ENCODE measurements at places on chromosomes 1 and 21. TPM values are rescaled to one million over a fixed set of nuclear protein-coding genes. Genes with fewer than 3 reads are reported as not detected.

DNA sequence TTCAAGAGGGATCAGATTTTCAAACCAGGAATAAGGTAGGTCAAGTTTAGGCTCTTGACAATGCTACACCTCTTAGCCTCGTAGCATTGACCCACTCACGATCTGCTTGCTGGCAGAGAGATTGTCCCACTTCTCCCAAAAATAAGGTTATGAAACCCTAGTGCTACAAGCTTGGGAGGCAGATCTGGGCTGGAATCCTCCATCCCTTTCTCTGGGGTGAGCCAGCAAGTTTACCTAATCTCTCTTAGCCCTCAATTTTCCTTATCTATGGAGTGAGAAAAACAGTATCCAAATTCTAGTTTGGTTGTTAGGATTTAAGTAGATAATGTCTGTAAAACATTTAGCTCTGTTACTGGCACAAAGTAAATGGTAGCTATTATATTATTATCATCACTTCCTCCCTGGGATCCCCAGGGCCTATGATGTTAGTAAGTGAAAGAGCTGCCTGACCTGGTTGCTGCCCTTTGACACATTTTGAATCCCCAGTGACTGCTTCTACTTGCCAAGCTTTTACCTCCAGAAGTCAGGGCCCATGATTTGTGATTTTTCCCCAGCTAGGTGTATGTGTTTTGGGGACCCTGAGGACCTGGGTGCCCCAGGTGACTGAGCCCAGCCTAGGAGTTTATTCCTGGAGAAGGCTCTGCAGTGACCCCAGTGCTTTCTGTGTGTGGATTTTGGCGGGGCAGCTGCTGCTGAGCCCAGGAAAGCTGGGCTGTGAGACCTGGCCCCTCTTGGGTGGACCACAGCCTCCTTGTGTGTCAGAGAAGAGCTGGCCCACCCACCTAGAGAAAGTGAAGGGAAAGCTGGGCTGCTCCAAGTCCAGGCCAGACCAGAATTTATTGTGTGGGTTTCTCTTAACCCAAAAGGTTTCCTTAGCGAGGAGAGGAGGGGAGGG, 48.2 kb upstream of the VANGL1 start:
- no peak for DNase-seq

- no peak for DNase-seq
Observed at GRCh38 chr1:20578062-20578461, 10.8 kb upstream of the CDA start.

Gene MRAP
- not detected for total RNA-seq

Gene PRKACB
- 20.7 TPM for total RNA-seq

Gene TTC34
- total RNA-seq = 1.3 TPM

Gene LRRC39
- 0.70 TPM for total RNA-seq

- no peak for DNase-seq
Observed at GRCh38 chr1:119884711-119885110, 11.6 kb downstream of the ADAM30 start.

DNA sequence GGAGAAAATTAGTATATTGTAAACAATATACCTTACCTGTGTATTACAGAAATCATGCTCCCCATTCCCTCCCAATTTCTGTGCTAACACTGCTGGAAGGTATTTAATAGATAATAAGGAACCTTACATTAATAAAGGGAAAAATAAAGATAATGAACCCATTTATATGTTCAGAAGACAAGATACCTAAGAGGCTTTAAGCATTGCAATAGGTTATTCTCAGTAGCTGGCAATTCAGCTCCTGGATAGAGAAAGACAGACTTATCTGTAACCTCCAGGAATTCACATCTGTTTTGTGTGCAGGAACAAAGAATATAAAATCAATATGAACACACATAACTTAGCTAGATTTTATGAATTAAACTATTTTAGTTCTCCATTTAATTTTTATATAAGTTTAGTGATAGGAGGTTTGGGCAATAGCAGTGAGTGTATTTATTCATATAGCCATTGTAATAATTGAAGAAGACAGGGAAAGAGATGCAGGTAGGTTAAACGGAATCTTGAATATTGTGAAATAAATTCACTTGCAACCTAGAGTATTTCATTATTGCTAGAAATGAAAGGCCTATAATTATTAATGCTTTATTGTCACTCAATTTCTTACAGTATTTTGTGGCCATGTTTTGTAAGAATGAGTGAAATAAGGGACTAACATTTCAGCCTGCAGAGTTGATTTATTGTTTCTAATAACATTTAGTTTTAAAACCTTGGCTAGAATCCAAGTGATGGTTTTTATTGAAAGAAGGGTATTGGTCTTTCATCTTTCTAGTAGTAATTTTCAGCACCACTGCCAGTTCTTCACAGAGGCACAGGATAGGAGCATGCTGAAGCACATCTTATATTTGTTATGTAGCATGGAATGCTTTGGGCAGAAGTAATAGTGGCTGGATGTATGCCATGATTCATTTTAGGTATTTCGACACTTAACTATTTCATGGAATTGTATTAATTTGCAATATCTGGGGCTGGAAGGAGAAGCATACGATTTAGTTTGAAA, 1.5 kb downstream of the XPR1 start:
- DNase-seq = no peak

- peak; percentile 6 for DNase-seq
Observed at GRCh38 chr1:199041173-199041914, 402.5 kb downstream of the PTPRC start.

DNA sequence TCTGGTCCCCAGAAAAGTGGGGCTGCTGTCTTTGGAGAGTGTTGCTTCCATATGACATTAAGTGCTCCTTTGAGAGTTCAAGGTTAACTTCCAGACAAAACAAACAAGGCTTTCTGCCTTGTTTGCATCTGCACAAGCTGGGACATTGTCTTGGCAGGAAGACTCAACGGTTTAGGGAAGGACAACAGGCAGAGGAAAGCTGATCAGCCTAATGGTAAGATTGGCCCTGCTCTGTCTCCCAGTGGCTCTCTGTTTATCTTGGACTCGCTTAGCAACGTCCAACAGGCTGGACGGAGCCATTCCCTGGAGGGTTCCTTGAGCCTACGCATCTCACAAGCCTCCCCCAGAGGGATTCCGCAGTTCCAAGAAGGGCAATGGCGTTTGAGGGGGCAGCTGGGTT, 62.2 kb upstream of the SLC44A3 start:
- no peak for DNase-seq

Gene SHE
- total RNA-seq = not detected

DNA sequence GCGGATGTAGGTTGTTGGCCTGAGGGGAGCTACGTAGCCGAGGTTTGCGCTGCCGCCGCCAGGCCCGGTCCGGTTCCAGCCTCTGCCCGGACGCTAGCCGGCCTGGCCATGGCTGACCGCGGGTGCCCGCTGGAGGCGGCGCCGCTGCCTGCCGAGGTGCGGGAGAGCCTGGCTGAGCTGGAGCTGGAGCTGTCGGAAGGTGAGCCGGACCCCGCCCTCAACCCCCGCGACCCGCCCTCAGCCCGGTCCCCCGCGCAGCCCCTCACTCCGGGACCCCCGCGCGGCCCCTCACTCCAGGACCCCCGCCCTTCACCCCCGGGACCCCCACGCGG, 299 bp downstream of the DIP2A start:
- DNase-seq = no peak

GRCh38 chr1:40755067-40755466, 28.5 kb upstream of the KCNQ4 start:
- DNase-seq = no peak

Gene PCSK9
- total RNA-seq = not detected

DNA sequence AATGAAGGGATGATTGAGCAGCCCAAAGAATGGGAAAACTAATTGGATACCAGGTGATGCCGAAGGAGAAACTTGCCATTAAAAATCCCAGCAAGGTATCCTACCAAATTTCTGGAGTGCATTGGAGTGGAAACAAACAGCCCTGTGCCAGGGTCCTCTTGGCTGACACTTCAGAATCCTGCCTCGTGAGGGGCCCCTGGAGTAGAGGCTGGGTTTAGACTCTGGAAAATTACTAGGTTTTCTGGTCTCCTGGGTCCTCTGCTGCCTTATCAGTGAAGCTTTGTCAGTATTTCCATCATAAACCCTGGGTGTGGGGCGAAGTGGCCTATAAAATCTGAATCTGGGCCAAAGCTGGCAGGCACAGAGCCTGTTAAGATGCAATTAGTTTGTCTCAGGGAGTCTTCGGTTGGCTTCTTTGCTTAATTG, 289.2 kb upstream of the USP24 start:
- no peak for DNase-seq

- no peak for DNase-seq
Observed at GRCh38 chr1:173190101-173190936, 16.8 kb downstream of the TNFSF4 start.

- DNase-seq = no peak
Observed at GRCh38 chr1:240811256-240811655, 199.3 kb upstream of the GREM2 start.

Gene FABP3
- total RNA-seq = not detected

Gene CDC20
- 127 TPM for total RNA-seq

GRCh38 chr1:100658716-100659026, 60.9 kb upstream of the VCAM1 start:
- DNase-seq = no peak

- no peak for DNase-seq
Observed at GRCh38 chr1:235588916-235589515, 60.6 kb downstream of the GNG4 start.

Gene KRTAP20-1
- not detected for total RNA-seq

DNA sequence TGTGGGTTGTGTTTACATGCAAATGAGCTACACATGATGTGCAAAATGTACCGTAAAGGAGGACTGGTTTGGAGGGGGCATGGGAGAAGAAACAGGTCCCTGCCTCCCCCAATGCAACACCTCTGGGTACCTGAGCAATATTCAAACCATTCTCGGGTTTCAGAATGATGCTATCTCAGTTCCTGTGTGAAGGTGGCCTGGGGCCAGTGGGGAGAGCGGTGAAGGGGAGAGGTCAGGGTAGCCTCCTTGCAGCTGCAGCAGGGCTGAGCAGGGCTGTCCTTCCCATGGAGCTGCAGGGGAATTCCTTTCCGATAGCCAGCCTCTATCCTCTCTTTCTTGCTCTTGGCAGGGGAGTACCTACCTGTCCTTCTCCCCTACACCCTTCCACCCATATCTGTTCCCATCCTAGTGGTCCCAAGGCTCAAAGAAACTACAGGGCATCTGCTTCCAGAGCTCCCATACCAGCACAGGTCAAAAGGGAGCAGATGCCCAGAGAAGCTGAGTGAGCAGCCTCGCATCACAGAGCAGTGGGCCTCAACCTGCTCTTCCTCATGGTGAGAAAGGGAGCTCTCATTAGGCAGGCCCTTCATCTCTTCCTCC, 11.9 kb downstream of the MEF2D start:
- DNase-seq = peak; percentile 61

Gene SIM2
- total RNA-seq = 0.84 TPM

GRCh38 chr1:56120021-56120420, 459.3 kb downstream of the PLPP3 start:
- DNase-seq = no peak

Gene LAD1
- not detected for total RNA-seq

- no peak for DNase-seq
Observed at GRCh38 chr1:151478923-151479322, 19.6 kb upstream of the POGZ start.

GRCh38 chr1:157628773-157629172, 30.9 kb upstream of the FCRL4 start:
- no peak for DNase-seq

DNA sequence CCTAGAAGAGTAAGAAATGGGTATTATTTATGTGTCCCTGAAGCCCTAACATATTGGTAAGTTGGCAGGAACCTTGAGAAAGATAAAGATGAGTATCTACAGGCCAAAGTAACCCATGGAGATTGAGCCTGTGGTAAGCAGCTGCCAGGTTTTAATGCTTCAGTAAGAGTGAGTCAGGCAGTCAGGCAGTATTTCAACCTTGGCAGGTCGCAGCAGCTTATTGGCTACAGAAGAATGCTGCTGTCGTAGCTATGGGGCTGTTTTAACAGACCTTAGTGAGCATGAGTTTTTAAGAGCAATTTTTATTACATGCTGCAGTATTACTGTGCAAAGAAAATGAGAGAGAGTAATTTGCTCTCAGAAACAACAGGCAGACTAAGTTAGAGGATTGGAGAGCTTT, 10.3 kb upstream of the SLC30A10 start:
- DNase-seq = no peak

Gene SPRR2A
- total RNA-seq = not detected

Gene MDM4
- total RNA-seq = 87.2 TPM

GRCh38 chr1:205590457-205590768, 41.4 kb downstream of the ELK4 start:
- DNase-seq = no peak

DNA sequence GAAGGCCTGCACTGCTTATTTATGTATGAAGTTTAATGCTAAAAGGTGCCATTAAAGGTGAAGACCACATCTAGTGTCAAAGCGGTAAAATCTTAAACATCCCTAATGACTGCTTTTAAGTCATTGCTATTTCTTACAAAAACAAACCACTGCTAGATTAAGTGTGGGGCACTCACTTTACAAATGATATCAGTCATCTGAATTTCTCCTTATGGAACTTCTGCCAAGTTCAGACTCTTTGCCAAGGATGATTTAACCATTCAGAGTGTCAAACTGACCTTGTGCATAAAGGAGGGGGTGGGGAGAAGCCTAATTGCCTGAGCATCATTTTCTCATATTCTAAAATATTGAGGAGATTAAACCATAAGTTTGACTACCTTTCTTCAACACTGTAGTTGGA, 271.5 kb downstream of the TGFB2 start:
- no peak for DNase-seq

DNA sequence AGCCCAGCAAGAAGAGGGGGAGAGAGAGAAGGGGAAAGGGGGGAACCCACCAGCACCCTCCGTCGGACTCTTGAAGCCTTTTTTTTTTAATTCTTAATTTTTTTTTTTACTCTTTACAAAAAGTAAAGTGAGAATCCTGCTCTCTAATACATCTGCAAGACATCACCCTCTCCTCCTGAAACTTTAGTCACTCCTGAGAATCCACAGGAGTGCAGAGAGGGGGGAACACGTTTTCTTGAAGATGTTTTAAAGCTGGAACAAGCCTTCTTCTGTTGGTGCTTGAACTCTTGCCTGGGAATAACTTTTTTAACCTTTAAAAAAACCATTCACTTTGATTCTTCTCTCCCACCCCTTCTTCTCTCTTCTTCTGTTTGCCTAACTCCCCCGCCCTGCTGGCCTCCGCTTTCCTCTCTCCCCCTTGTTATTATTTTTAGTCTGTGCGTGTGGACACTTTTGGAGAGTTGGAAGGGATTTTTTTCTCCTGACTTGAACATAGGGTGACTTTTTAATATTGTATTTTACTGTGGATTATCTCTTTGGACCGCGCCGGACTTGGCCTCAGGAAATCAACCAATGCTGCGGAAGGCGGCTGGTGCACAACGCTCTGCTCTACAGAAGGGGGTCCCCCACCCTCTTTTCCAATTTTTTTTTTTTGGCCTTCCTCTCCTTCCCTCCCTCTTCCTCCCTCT, 383 bp upstream of the PRRX1 start:
- no peak for DNase-seq

All from activated naive CD4-positive, alpha-beta T cell treated with anti-CD3 and anti-CD28 coated beads, Interleukin-2, amount 50 U/mL, for 72 hours (primary cell).